ENCODE measurements at places on chromosomes 4 and X.

GRCh38 chrX:100418556-100418955 is 8.5 kb upstream of the PCDH19 start:
- no peak for DNase-seq

GRCh38 chr4:67899096-67899495 is 15.3 kb upstream of the TMPRSS11D start:
- no peak for DNase-seq

GRCh38 chr4:25347473-25347872 is 29.6 kb upstream of the ANAPC4 start:
- no peak for DNase-seq

GRCh38 chr4:145818011-145818410 is 120.6 kb downstream of the ZNF827 start:
- no peak for DNase-seq

GRCh38 chrX:40809210-40809609 is 73.9 kb upstream of the MED14 start:
- peak; percentile 44 for DNase-seq

GRCh38 chr4:40355131-40355530 is 20.0 kb downstream of the CHRNA9 start:
- no peak for DNase-seq

- DNase-seq = no peak
These were observed 485.8 kb upstream of the TECRL start for GRCh38 chr4:64895031-64895430.

- peak; percentile 94 for DNase-seq
These were observed 908 bp upstream of the TLR6 start for GRCh38 chr4:38857354-38858096.

DNA sequence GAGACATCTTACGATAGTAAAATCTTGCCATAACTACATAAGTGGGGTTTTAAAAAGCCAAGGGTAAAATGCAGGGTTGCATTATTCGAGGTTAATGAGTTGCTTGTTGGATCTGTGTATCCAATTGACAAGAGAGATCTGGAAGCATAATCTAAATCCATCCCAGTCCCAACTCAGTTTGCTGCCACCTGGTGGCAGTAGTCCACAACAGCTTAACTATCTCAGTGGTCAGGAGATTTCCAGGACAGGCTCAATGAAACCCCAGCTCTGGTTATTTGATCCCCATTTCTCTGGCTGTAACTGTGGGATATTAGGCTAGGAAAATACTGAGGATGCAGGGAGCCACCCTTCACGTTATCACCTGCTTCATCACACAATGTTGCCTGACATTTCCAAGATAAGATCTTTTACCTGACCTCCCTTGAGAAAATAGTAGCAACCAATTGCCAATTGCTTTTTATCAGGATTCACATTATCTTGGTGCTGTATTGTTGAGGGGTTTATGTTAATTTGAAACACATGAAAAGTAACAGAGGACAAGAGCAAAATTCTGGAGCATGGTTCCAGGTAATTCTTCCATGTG is 88.2 kb upstream of the TNIP3 start:
- DNase-seq = peak; percentile 70

DNA sequence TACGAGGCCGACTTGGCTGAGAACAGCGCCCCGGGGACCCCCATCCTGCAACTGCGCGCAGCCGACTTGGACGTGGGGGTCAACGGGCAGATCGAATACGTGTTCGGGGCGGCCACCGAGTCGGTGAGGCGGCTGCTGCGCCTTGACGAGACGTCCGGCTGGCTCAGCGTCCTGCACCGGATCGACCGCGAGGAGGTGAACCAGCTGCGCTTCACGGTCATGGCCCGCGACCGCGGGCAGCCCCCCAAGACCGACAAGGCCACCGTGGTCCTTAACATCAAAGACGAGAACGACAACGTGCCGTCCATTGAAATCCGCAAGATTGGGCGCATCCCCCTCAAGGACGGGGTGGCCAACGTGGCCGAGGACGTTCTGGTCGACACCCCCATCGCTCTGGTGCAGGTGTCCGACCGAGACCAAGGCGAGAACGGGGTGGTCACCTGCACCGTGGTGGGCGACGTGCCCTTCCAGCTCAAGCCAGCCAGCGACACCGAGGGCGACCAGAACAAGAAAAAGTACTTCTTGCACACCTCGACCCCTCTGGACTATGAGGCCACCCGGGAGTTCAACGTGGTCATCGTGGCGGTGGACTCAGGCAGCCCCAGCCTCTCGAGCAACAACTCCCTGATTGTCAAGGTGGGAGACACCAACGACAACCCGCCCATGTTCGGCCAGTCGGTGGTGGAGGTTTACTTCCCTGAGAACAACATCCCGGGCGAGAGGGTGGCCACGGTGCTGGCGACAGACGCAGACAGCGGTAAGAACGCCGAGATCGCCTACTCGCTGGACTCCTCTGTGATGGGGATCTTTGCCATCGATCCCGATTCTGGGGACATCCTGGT is 2.4 kb downstream of the PCDH7 start:
- no peak for DNase-seq

DNA sequence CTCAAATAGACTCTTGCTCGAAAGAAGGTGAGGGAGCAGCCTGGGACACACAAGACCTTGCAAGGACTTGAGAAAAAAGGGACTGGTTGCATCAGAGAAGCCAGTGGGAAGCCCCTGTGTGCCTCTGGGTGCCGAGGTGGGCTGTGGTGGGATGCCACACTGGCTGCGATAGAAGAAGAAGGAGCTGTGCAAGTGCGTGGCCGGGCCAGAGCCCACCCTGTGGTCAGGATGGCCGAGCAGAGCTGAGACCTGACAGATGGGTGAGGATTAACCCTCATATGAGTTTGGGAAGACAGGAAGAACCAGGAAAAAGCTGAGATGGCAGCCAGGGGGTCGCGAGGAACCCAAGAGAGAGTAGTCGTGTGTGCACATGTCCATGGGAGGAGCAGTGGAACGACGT is 44.6 kb upstream of the HGFAC start:
- no peak for DNase-seq

- DNase-seq = no peak
These were observed 202.9 kb downstream of the CHIC1 start for GRCh38 chrX:73765776-73766430.

GRCh38 chrX:38811515-38812243 is 10.4 kb downstream of the MID1IP1 start:
- DNase-seq = no peak

GRCh38 chr4:145772347-145772746 is 92.4 kb downstream of the C4orf51 start:
- no peak for DNase-seq

DNA sequence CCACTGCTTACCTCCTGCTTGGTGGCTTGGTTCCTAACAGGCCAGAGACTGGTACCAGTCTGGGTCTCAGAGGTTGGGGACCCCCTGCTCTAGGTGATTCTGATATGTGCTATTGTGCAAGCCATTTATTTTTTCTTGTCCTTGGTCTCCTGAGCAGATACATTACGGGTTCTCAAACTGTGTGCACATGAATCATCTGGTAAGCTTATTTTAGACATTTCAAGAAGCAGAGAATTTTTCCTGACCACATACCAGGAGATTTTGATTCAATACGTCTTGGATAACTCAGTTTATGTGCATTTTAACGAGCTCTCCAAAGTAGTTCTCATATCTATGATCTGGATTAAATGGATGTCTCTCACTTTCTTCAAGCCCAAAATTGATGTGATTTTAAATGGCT is 77.2 kb downstream of the FHIP1A start:
- peak; percentile 40 for DNase-seq

DNA sequence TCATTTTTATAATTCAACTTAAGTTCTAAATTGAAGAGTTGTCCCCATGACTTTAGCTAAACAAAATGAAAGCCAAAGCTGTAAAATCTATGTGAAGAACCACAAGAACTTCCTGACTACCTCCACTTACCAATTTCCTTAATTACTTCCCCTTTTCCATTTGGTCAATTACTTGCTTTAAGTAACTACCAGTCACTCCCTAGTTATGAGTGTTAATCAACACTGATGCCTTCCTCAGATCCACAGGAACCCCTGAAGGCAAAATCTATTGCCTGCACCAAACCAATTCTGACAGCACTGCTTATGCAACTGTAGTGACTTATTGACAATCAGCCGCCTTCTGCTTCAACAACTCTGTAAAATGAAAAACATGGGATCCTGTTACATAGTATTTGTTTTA is 10.5 kb downstream of the RBMX start:
- DNase-seq = no peak

- no peak for DNase-seq
These were observed 1075.3 kb downstream of the PCDH18 start for GRCh38 chr4:136457004-136457403.

- DNase-seq = peak; percentile 62
These were observed 22.9 kb upstream of the COX7B2 start for GRCh38 chr4:46931981-46932380.

DNA sequence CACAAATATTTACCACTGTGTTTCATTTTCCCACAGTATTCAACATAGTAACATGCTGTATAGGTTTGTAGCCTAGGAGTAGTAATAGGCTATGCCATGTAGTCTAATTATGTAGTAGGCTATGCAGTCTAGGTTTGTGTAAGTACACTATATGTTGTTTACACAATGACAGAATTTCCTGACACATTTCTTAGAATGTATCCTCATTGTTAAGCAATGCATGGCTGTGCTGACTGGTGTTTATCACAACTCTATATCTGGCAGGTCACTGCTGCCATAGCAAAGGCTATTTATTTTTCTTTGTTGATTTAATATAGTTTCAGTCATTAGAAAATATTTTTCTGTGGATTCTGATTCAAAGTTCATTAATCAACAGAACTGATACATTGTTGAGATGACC is 108.3 kb upstream of the TEX13A start:
- no peak for DNase-seq

DNA sequence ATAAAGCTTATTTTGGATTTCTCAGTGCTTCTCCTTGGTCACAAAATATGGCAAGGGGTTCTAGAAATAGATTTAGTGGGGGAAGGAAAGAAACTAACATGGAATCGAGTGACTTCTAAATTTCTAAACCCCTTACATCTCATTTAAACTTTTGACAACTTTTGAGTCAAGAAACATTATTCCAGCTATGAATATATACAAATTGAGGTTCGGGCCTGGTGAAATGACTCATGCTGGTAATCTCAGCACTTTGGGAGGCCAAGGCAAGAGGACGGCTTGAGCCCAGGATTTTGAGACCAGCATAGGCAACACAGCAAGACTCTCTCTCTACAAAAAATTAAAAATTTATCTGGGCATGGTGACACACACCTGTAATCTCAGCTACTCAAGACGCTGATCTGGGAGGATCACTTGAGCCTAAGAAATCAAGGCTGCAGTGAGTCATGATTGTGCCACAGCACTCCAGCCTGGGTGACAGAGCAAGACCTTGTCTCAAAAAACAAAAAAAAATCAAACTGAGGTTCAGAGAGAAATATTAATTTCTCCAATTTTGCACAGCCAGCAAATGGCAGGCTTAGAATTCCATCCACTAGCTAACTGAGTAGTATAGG is 99.8 kb downstream of the ANXA3 start:
- DNase-seq = peak; percentile 27

- DNase-seq = no peak
These were observed 78.2 kb upstream of the C4orf54 start for GRCh38 chr4:99735822-99736221.

GRCh38 chr4:168722391-168722790 is 225.5 kb downstream of the PALLD start:
- DNase-seq = no peak

DNA sequence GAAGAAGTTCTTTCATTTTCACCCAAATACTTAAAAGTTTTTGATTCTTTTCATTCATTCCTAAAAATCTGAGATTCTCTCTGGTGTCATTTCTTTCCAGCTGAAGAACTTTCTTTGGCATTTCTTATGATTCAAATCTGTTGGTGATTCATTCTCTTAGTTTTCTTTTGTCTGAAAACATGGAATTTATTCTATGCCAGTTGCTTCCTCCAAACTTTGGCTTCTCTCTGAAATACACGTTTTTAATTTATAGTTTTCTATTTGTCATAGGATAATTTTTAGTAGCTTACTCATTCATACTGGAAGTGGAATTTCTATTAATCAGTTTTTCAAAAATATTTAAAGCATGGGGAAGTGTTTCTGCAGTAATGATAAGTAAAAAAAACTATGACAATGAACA is 1012.0 kb downstream of the RPA4 start:
- DNase-seq = peak; percentile 3

DNA sequence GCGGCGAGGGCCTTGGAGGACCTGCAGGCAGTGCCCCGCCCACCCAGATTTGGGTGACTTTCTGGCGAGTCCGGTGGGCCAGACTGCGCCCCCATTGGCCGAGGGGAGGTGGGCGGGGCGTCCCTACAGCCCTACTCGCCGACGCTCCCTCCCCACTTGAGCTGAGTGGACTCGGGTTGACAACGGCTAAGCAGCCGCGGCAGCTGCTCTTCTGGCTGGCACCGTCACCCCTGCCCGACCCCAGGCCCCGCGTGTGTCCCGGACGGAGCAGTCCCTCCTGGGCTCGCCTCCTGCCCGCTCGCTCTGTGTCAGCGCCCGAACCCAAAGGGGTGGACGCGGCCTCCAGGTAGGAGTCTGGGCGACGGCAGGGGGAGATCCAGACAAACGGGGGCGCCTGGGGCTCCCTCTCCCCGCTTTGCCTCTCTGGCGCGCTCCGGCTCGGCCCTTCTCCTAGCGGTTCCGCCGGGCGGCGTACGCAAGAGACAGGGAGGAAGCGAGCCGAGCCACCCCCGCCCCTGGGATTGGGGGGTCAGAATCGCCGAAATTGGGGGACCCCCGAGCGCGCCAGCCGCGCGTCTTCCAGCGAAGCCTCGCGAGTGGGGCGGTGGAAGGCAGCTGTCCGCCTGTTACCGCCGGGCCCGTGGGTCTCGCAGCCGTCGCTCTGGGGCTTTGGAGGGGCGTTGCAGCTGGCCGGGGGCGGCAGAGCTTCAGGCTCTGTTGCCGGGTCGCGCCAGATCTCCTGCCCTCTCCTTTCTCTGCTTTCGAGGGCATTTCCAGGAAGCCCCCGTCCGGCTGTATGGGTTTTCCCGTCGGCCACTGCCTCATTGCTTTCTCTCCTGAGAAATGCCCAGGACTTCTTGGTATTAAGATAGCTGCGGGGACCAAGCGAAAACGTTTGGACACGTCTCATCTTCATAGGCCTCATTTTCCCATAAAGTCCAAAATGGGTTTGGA is 46.3 kb downstream of the STARD8 start:
- DNase-seq = peak; percentile 78

DNA sequence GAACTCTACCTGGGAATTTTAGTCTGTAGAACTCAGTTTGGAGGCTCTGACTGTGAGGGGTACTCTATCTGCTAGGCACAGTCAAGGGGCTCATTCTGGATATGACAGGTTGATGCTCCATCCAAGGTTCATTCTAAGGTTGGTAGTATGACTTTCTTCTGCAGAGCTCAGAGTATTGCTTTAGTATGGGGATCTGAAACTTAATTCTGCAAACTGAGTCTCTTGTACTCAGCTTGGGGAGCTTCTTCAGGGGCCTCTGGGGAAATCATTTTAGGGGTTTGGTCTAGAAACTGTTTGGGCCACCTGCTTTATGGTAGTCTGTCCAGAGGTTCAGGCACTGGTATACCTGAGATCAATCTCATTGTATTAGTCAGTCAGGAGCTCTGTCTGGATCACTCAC is 9.7 kb upstream of the TSR2 start:
- no peak for DNase-seq

GRCh38 chr4:10981576-10981975 is 297.0 kb upstream of the CLNK start:
- no peak for DNase-seq
